Smooth muscle cell of the pulmonary artery (primary cell): ENCODE measurements at places on chromosomes 11 and 22. TPM values are rescaled to one million over a fixed set of nuclear protein-coding genes. Genes with fewer than 3 reads are reported as not detected.

The YPEL4 gene
- 1.2 and 1.8 TPM in 2 replicates for total RNA-seq

The TRIM48 gene
- total RNA-seq = not detected in 2 replicates

The KREMEN1 gene
- total RNA-seq = 1.6 and 6.5 TPM in 2 replicates

The IGSF9B gene
- 0.73 and 2.2 TPM in 2 replicates for total RNA-seq

The MS4A6A gene
- not detected in 2 replicates for total RNA-seq
